ENCODE measurements at places on chromosomes 5 and 9. TPM values are rescaled to one million over a fixed set of nuclear protein-coding genes. Genes with fewer than 3 reads are reported as not detected.
A peak's percentile ranks its signal among the peaks of the same experiment; 100 is the strongest.

DNA sequence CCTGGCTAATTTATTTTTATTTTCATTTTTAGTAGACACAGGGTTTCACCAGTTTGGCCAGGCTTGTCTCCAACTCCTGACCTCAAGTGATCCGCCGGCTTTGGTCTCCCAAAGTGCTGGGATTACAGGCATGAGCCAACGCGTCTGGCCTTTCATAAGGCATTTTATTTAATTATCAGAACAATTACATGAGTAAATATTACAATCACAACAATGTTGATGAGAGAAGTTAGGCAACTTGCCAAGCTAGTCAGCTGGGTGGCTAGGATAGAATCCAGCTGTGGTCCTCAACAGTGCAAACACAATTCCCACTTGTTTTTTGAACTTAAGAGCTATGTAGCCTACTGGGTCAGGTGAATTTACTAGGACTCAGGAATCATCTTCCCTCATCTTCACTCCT is 22.0 kb downstream of the C9orf57 start:
- H3K4me1 ChIP-seq: no peaks in the 10 kb centered on the region
- no peaks in the 10 kb centered on the region for H3K36me3 ChIP-seq
- H3K27ac ChIP-seq: no peak overlapping the region

- H3K36me3 ChIP-seq: no peaks in the 10 kb centered on the region
- no peaks in the 10 kb centered on the region for H3K27me3 ChIP-seq
- no peak overlapping the region for H3K4me3 ChIP-seq
- no peak overlapping the region for H3K27ac ChIP-seq
- no peak for DNase-seq
Observed at GRCh38 chr9:134708672-134709038, 67.1 kb downstream of the COL5A1 start.

IL6ST gene
- total RNA-seq: 129 TPM

- H3K36me3 ChIP-seq: no peaks in the 10 kb centered on the region
- no peak overlapping the region for H3K4me3 ChIP-seq
- no peaks in the 10 kb centered on the region for H3K27me3 ChIP-seq
- H3K4me1 ChIP-seq: no peaks in the 10 kb centered on the region
- no peak for DNase-seq
Observed at GRCh38 chr9:93814077-93814956, 140.8 kb downstream of the BARX1 start.

F2R gene
- 0.51 TPM for total RNA-seq

GRCh38 chr9:5630081-5630507 is 1.2 kb downstream of the RIC1 start:
- no peak for DNase-seq
- H3K27ac ChIP-seq: peak overlapping the region; percentile 96
- H3K4me1 ChIP-seq: peaks cover 13% of the 10 kb centered on the region
- peak overlapping the region; percentile 98 for H3K4me3 ChIP-seq
- no peaks in the 10 kb centered on the region for H3K36me3 ChIP-seq
